ENCODE measurements at places on chromosomes 7 and 10.

GRCh38 chr7:2220506-2220905 lies 12.2 kb downstream of the MAD1L1 start:
- DNase-seq = no peak

DNA sequence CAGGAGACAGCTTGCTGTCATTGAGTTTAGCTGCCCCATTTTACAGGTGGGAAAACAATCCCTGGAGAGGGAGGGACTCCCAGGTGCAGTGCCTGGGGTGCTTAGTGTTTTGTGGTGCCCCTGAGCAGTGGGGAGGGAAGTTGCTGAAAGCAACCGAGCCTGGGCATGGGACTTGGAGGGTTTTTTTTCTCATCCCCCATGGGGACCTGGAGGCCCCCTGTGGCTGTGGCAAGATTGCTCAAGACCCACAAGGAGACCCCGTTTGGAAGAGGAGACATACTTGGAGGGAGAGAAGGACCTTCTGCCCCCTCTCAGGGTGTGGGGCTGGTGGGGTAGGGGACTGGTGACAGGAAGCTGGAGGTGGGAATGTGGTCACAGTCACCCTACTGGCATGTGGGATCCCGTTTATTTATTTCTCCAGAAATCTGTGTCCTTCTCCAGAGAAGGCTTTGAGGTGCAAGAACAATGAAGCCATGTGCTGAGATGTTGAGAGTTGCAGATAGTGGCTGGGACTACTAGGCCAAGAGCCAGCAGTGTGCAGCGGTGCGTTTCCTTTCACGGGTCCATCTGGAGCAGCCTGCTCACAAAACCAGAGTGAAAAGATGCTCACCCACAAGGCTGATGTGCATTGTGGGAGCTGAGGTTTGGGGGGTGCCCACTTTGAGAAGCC lies 21.5 kb downstream of the ZMIZ1 start:
- DNase-seq = no peak

DNA sequence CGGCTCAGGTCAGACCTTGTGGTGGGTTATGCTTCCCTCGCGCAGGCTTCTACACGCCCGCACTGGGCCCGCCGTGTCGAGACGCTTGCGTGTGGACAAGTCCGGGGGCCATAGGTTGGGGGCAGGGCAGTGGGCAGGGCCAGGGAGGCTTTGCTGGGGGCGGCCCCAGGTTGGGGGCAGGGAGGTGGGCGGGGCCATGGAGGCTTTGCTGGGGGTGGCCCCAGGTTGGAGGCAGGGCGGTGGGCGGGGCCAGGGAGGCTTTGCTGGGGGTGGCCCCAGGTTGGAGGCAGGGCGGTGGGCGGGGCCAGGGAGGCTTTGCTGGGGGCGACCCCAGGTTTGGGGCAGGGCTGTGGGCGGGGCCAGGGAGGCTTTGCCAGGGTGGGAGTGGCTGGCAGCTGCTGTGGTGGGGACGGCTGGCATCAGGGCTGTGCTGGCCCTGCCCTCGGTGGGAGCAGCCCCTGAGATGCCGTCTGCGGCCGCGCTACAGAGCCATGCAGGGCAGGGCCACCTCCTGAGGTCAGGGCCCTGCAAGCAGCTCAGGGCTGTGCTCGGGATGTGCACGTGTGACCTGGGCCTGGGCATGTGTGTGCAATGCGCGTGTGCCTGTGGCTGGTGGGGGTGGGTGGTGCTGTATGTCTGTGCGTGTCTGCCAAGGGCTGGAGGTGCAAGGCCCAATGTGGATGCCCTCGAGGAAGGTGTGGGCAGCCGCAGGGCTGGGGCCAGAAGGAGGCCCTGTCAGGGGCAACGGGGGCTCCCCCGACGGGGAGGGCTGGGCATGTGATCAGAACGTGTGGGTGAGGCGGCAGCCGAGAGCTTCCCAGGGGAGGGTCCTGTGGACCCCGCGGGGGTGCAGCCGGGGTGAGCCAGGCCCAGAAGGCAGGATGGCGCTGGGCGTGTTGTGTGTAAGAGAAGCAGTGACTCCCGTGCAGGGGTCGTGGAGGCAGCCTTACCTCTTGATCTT lies 72.5 kb upstream of the NKX6-2 start:
- no peak for DNase-seq

DNA sequence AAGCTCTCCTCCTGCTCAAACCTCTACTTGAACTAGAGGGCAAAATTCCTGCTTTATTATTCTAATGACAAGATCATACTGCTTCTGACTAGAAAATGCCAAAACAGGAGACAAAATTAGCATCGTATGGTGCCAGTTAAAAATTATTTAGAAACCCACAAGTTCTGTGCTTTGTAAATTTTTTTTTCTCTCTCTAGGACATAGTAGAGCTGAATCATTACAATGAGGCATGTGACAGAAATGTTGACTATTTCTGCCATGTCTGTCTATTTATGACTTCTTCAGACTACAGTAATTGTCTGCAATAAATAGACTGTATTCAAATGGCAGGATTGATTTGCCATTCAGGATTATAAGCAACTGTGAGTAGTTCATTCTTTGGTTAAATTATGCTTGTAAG lies 335.8 kb downstream of the PRPF18 start:
- DNase-seq = no peak

DNA sequence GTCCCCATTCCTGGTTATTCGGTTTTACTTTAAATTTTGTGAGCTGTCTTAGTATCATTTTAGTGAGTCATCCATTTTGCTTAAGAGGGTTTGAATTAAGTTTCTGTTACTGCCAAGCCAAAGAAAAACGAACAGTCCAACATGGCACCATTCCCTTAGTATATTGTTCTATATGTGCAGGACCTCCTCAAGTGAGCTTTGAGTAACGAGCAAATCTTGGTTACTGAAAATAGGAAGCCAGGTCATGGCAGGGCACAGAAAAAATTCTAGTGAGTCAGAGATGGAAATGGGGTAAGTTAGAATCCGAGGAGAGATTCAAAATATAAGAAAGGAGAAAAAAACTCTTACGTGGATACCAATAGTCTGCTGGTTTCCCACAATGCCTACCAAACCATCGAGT lies 292.9 kb downstream of the BAMBI start:
- no peak for DNase-seq

DNA sequence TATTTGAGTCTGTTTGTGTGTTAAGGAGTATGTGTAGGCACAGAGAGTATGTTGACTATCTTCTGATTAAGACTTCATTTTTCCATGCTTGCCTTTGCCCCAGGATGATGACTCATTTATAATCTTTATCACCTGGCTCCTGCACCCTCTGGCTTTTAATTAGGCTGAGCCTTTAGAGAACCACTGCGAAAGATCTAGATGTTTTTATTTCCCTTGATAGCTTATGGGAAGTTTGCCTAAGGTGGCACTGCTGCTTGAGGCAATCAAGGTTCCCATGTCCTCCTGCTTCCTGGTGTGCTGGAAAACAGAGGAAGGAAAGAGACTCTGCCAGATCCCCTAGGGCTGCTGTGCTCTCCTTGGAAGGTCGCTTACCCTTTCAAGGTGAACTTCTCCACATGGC lies 114.6 kb downstream of the ARL4A start:
- no peak for DNase-seq

DNA sequence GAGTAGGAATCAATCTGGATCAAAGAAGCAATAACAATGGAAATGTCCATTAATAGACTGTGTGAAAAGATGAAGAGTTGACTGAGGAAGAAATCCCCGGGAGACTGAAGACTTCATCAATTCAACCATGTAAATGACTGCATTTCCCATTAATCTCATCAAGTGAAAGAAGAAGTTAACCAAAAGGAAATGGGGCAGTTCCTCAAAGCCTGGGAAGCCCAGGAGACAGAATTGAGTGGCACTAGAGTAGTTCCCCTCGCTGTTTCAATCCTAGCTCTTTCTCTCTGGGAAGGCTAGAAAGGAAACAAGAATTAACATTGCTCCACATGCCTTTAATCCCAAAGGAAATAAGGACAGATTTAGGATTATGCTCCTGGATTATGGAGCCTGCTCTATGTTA lies 4.8 kb upstream of the OR6V1 start:
- DNase-seq = no peak

- no peak for DNase-seq
Observed at GRCh38 chr7:28413011-28413410, 693 bp downstream of the CREB5 start.

DNA sequence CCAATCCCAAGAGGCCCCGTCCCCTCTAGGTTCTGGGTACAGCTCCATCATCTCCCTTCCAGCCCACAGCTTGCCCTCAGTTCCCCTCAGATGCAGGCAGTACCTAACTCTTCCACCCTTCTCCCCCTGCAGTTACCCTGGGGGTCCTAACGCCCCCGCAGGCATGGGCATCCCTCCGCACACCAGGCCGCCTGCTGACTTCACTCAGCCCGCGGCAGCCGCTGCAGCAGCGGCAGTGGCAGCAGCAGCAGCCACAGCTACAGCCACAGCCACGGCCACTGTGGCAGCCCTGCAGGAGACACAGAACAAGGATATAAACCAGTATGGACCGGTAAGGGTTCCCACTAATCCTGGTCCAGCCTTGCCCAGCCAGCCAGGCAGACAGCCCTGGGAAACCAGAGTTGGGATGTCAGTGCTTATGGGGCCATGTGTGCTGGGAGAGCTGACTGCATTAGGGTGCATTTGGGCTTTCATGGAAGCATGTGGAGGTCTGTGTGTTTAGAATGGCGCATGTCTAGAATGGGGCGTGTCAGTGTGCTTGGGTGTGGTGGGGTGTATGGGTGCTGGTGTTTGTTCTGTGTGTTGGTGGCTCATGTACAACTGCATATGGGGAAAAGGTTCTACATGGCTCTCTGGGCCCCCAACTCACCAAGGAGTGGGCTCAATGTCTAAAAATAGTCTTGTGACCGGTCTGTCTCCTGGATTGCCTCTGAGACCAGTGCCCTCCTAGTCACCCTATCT lies 55.1 kb upstream of the PPIF start:
- no peak for DNase-seq

GRCh38 chr10:26486990-26487850 lies 49.1 kb downstream of the APBB1IP start:
- peak; percentile 70 for DNase-seq

- DNase-seq = no peak
Observed at GRCh38 chr7:131829947-131830558, 273.6 kb upstream of the PODXL start.

DNA sequence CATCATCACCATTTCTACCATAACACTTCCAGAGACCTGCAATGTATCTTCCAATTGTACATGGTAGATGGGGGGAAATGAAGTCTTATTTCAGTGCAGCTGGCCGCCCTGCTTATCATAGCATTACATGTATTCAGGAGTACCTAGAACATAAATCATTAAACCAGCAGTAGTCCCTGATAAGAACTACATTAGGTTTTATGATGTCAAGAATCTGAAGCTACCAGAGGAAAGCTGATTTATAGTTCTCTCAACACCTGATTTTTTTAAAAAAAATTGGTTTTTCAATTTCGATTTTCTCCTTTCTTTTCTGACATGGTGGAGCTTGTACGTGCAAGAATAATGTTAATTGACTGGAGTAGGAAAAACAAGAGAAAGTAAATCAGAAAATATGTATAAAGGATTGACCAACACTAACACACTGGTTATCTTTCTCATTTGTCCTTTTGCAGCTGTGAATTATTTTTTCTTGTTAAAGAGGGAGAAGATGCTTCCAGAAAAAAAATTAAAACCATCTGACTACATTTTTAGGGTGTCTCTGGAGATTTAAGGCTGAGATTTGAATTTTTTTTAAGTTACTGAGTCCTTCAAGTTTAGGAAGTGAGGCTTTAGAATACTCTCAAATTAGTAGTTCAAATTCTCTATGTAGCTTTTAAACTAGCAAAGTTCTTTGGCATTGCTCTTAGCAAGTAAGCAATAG lies 59.1 kb downstream of the CSTF2T start:
- DNase-seq = no peak

GRCh38 chr7:46220066-46220630 lies 299.1 kb upstream of the IGFBP3 start:
- no peak for DNase-seq

GRCh38 chr10:43739161-43739560 lies 90.5 kb upstream of the ZNF32 start:
- DNase-seq = no peak

DNA sequence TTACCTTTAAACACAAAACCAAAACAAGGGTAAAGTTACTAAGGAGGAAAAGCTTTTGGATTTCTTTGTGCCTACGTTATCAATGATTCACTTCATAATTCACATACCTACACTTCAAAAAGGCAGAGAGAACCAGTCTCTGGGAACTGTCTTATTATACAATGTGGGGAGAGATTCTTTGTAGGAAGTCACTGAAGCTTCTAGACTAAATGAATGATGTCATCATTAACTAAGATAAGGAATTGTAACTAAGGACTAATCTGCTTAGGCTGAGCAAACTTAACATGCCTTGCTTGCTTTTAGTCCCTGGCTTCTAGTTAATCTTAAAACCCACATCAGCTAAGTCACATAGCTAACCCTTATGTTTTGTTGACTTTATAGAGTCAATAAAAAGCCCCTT lies 771.2 kb downstream of the NXPH1 start:
- no peak for DNase-seq

- no peak for DNase-seq
Observed at GRCh38 chr7:70774950-70775527, 356.9 kb upstream of the GALNT17 start.

GRCh38 chr10:86205306-86206239 lies 161.0 kb downstream of the GRID1 start:
- no peak for DNase-seq

DNA sequence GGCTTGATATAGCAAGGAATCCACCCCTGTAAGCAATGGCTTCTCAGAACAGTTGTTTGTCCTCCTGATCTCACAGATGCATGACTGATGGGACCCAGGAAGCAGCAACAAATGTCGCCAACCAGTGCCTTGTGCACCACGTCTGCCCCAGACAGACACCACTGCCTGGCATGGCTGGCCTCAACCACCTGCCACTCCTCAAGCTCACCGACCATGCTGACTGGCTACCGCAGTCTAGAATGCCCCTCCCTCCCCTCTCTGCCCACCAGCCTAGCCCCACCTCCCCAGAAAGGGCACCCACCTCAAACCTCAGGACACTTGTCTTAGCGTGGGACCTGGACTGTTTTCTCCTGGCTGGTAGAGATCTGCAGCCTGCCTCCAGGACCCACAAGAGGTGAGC lies 24.0 kb downstream of the LRRC20 start:
- DNase-seq = no peak
